Neural crest cell (in vitro differentiated cells): ENCODE measurements at places on chromosomes 13 and 19.

DNA sequence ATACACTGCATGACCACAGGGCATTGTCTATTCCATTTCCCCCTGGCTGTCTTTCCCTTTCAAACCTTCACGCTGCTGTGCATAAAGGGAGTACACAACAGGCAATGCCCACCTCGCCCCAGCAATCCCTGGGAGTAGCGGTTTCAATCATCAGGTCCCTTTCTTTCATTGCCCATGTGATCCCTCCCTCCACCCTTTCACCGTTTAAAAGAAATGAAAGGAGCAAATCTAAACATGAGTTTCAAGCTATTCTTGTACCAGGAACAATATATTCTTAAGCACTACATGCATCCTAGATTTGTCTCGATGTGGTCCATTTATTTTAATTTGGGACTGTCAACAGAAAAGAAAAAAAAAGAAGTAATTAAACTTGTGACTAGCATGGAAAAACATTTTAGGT lies 123.4 kb upstream of the ARGLU1 start:
- no peak for DNase-seq

DNA sequence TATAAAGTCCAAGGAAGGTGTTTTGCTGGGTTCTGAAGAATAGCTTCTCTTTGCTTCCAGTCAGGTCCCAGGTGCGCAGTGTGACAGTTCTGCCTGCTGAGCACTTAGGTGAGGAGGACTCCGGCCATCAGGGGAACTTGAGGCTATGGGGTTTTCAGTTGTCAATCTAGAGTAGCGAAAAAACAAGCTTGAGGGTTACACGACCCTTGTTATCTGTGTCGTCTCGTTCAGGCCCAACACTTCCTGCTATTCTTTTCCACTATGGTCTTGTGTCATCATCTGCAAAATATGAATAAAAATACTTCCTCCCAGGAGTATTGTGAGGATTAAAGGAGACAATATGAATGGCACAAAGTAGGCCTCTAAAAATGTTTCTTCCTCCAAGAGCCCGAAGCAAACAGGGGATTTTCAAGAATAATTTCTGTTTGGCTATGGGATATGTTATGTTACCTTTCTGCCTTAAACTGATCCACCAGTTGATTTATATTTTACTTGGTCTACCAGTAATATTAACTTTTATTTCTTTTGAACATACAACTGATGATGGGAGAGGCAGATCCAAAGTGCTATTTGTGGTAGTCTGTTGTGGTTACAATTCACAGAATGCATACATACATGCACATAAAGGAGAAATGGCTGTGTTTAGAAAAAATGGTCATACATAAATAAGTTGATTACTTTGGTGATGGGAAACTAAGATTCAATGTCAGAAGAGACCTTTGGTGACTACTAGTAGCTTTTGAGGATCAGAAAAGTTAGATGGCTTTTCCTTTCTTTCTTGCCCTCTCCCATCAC lies 40.5 kb upstream of the RCBTB2 start:
- no peak for DNase-seq

- no peak for DNase-seq
Measured at GRCh38 chr13:68509734-68510621, 1279.8 kb upstream of the PCDH9 start.

DNA sequence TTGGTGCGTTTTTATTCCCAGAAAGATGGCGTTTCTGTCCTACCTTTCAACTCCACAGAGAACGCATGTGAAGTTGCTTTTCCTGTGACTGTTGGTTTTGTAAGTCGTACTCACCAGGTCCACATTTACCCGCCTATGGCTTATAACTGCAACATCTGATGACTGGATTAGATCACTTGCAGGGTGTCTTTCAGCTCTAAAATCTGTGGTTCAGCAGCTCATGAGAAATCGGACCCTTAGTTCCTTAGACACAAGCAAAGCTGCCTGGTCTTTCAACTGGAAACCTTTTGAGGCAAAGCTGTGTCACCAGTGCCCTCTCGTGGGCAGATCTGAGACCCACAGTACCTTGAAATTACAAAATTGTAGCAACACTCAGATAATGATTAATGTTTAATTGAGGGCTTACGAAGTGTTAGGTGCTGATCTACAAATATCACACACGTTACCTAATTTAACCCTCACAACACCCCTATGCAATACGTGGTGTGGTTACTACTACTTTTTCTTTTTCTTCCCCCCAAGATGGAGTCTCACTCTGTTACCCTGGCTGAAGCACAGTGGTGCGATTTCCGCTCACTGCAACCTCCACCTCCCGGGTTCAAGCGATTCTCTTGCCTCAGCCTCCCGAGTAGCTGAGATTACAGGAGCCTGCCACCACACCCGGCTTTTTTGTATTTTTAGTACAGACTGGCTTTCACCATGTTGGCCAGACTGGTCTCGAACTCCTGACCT lies 65.4 kb downstream of the RUBCNL start:
- DNase-seq = peak; percentile 62

- DNase-seq = peak; percentile 41
Measured at GRCh38 chr19:2034729-2035589, 16.1 kb downstream of the MKNK2 start.

DNA sequence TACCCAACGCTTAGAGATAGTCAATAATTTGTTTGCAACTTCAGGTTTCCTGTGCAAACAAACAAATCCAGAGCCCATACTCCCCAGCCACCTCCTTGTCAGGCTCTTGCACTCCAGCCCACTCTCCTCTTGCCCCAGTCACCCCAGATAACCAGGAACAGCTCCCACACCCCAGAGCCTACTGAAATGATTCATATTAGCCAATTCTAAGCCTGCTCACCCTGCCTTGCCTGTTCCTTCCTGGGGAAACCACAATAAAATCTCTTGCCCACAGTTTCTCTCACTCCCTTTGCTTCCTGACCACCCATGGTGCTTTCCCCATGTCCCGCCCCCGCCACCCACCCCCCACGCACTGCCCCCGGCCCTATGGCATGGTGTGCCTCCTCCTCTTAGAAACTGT lies 3.8 kb upstream of the ACTL9 start:
- no peak for DNase-seq

GRCh38 chr19:16068696-16069259 lies 7.5 kb upstream of the TPM4 start:
- DNase-seq = no peak

GRCh38 chr13:58207501-58207900 lies 576.0 kb downstream of the PCDH17 start:
- no peak for DNase-seq

DNA sequence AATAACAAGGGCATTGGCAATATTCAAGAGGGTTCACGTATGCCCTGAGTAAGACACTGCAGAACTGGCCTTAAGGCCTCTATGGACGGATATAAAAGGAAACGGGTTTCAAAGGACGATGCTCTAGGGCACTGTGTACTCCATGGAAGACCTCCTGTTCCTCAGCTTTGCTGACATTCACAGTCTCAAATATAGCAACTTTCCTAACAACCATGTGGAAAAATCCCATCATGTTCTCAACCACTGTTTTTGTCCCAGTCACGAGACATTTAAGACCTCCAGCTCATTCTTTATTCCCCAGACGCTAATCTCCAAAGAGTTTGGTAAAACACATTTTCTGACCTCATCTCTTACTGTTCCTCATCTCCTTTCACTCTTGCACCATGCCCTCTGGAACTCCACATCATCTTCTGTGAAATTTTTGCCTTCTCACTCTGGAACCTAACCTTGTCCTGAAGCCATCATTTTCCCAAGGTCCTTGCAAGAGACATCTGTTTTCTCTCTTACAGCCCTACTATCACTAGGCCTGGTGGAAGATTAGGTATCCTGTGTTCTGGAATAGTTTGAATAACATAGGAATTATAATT lies 37.6 kb downstream of the SPRY2 start:
- no peak for DNase-seq

GRCh38 chr19:17170538-17171297 lies 44.4 kb upstream of the USE1 start:
- no peak for DNase-seq

DNA sequence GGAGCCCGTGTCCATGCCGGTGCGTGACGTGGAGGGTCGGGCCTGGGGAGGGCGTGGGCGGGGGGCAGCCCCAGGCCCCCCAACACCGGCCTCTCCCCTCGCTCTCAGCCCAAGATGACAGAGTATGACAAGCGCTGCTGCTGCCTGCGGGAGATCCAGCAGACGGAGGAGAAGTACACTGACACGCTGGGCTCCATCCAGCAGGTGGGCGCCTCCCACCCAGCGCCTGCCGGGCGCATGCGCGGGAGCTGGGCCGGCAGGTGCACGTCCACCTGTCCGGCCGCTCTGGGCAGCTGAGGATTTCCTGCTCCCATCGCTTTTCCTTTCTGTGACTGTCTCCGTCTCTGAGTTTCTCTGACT lies 49.8 kb downstream of the VAV1 start:
- DNase-seq = no peak

DNA sequence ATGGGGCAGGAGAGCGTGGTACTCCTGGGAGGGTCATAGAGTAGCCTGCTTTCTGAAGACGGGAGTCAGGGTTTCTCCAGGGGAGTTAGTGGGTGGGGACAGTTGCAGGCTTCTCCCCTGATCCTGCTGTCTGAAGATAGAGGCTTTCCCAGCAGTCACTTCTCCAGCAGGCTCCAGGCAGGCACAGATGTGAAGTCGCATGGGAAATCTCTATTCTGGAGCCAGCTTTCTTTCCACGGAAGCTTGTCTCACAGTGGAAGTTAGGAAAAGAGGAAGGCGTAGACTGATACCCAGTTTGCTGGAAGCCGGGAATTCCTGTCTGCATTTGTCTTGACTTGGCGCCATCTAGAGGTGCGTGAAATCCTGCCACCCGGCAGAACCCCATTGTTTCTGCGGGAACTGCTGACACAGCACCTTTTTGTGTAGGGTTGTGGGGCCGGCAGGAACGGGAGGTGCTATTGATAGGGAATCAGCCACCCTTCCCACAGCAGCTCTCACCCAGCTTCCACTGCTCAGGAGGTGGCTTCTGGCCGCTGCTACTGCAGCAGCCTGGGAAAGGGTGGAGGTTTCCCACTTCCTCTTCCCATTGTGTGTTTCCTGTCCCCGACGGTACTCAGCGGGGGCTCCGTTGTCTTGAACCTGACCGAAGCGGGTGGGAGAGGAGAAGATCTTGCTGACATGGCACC lies 28.5 kb upstream of the NPAS1 start:
- peak; percentile 75 for DNase-seq

DNA sequence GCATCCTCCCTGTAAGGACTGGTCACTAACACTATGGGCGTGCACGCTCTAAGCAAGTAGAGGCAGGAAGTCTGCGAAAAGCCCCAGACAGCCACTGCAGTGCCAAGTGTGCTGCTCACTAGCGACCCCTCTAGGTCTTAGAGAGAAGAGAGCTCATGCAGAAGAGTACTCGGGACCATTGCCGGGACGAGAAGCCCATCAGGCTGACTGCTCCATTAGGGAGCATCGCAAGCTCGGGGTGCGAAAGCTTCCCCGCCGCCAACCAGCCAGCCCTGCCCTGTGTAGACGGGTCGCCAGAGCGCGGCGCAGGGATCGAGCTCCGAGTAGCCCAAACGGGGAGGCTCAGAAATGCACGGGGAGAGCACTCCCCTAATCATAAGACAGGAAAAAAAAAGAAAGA lies 16.6 kb downstream of the POU4F1 start:
- no peak for DNase-seq

DNA sequence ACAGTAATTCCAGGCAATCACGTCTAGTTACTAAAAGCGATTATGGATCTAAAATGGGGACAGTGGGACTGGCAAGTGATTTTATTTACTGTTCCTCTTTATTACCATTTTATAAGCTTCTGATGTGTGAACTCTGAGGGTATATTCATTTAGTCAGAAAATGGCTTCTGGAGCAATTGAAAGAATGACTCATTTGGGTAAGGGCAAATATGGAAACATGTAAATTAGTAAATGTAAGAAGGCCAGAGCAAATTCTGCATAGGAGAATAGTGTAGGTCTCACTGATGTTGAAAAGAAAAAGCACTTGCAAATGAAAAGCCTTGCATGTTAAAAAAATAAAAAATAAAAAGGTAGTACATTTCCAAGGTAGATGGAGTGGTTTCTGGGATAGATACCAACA lies 262.2 kb downstream of the KLF5 start:
- DNase-seq = no peak

- DNase-seq = no peak
Measured at GRCh38 chr19:49771674-49772139, 4.9 kb downstream of the AP2A1 start.

DNA sequence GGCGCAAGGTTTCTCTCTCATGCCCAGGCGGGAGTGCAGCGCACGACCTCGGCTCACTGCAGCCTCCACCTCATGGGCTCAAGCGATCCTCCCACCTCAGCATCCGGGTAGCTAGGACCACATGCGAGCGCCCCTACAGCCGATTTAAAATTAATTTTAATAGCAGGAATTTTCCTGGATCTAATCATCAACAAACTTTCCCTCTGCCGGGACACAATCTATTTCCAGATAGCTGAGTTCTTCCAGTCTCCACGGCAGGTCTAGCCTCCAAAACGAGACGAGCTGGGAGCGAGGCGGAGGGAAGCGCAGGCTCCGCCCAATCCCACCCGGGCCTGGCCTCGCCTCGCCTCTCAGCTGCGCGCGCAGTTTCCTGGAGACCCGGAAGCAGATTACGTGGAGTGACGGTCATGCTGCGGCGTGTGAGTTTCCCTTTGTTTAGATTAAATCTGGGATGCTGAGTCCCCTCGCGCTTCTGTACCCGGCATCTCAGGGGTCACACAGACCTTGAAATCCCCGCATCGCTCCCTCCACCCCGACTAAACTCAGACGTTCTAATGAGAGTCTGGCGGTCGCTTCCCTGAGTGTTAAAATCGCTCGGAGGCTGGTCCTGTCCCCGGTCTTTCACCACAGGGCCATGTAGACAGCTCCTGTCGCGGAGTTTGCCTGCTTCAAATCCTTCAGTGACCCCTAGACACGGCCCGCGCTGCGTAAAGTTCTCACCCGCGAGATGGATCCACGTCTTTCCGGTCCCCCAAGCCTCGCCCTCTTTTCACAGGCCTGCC lies at the start of gene ZNF880:
TSS of gene ZNF880 (plus strand) at position 365 of the 782 bp plus-strand sequence. CDS start at position 408, 43 bp downstream.
- no peak for DNase-seq

DNA sequence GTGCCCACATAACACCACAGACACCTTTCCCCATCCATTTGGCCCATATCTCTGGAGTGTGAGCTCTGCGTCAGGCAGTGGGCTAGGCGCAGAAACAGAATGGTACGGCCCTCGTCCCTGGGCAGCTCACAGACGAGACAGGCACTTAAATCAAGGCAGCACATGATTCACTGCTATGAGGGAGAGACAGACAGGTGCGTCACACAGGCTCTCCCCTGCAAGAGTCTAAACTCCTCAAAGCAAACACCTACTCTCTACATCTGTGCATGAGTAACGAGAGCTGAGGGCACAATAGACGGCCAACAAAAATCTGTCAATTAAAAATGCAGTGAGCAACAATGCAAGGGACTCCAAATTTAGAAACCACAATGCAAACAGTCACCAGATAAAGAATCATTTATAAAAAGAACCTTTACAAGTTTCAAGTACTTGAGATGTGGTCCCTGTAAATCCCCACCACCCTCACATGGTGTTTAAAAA lies 348.9 kb downstream of the UQCRFS1 start:
- no peak for DNase-seq

GRCh38 chr13:39612023-39612637 lies 9.1 kb upstream of the LHFPL6 start:
- DNase-seq = peak; percentile 71

- DNase-seq = no peak
Measured at GRCh38 chr19:45400192-45400591, 4.7 kb downstream of the PPP1R13L start.
